ENCODE measurements at places on chromosomes 3 and 15. TPM values are rescaled to one million over a fixed set of nuclear protein-coding genes. Genes with fewer than 3 reads are reported as not detected.

The LRRK1 gene
- not detected for polyA plus RNA-seq

The RHCG gene
- polyA plus RNA-seq: 0.32 TPM

The TGM5 gene
- polyA plus RNA-seq: not detected

The GADL1 gene
- polyA plus RNA-seq: not detected

The GOLGA8Q gene
- not detected for polyA plus RNA-seq
